Cortex of kidney (tissue), 1 donor: ENCODE measurements at places on chromosomes 3 and 15.

- DNase-seq: no peak
Observed at GRCh38 chr3:11033871-11034270, 41.3 kb downstream of the SLC6A1 start.

- DNase-seq: no peak
Observed at GRCh38 chr3:34727700-34728099, 911.6 kb upstream of the ARPP21 start.

DNA sequence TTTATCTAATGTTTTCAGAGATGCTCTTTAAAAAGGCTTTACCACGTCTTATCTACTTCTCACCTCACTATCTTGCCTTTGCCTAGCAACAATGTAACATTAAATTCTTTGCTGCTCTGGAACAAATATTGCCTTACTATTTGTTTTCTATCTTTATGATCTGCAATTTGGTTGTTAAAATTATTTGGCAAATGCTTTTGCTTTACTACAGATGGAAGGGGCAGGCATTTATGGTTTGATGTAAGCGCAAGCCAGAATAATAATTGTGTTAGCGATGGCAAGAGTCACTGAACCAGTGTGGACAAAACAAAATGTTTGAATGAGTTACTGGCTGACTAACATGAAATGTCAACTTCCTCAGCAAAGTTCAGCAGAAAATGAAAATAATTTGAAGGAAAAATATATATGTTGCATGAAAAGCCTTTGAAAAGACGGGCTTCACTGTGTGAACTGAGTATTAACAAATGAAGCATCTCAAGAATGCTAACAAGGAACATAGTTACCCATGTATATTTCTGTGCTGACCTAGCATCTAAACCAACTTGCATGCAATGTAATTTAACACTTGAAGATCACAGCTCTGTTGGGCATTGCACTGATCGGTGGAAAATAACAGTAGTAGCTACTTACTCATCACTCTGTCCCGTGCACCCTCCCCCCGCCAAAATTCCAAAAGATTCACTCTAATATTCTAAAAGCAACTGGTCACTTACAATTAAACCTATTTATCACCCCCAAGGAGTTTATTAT lies 454.0 kb upstream of the ARHGEF26 start:
- DNase-seq: no peak

DNA sequence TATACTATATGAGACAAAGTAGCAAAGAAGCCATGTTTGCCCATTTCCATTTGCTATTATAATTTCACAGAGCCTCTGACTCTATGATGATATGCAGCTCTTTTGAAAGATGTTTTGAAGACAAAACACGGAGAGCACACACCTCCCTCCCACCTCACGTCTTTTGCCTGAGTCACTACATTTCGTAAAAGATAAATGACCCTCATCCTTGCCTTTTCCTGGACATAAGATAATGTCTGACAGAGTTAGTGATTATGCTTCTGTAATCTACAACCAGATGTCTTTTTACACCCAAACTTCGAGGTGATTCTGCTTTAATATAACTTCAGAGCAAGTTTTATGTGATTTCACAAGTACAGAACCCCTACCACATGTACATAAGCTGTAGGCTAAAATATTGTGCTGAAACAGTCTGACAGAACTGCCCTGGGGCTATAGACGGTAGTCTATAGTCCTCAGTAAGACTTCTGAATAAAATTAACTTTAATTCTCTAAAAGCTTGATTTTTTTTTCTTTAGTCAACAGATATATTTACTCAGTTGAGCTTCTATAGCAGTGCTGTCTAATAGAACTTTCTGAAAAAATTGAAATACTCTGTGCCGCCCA lies 99.9 kb downstream of the CD200R1L start:
- DNase-seq: no peak

DNA sequence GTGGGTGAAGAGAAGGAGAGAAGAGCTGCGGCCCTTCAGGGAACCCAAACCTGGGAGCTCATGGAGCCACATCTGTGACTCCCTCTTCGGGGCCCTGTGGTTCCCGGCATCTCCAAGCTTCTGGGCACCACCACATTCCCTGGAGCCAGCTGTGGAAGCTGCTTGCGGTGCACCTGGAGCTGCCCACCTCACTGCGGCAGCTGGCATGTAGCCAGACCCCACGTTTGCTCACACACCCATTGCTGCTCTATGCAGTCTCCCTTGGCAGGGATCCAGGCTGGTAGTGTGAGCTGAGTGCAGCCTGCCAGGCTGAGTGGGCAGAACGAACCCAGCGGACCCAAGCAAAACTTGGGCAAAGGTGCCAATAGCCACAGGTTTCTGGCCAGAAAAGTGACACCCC lies 16.8 kb upstream of the PLA2G4E start:
- no peak for DNase-seq

- no peak for DNase-seq
Observed at GRCh38 chr15:88982304-88982945, 69.2 kb upstream of the MFGE8 start.

GRCh38 chr15:92617549-92618520 lies 37.7 kb downstream of the FAM174B start:
- no peak for DNase-seq

DNA sequence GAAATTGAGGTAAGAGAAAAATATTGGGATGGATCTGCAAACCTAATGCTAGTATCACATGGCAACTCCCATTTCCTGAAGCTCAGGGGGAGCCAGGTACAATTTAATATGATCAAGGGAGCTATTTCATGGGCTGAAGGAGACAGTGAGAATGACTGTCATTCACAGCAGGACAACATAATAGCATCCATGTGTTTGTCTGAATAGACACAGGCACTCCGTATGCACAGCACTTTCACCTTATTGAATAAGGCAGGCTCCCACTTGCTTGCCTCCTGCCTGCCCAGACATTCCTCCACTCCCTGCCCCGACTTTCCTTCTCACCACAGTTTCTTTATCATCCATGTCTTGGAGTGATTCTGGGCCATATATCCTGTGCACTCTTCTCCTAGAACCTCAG lies 156.6 kb upstream of the SLC24A5 start:
- DNase-seq: no peak

GRCh38 chr3:193686665-193687483 lies 93.9 kb downstream of the OPA1 start:
- no peak for DNase-seq

- no peak for DNase-seq
Observed at GRCh38 chr3:156158656-156159295, 38.4 kb downstream of the KCNAB1 start.

DNA sequence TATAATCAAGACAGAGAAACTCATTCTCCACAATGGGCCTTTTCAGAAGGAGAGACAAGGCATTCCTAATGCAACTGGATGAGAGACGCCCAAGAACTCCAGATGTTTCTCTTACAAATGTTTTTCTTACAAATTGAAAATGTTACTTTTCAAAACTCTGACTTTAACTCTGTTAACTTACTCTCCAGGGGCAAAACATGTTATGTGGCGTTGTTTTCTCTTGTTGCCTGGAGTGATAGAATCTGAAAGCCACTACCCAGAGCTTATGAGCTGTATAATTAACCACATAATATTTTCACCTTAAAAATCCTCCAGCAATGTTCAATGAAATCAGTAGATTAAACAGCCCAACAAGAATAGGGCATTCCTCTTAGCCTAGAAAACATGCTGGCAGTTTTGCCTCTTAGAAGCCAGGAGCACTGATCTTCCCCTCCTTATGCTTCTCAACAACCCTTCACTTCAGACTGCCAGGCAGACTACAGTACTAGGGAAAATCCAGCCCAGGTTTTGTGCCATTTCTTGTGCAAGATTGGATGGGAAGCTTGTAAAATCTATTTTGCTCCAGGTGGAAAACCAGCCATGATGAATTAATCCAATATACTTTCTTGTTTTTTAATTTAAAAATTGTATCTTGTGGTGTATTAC lies 186.7 kb upstream of the GADL1 start:
- no peak for DNase-seq

DNA sequence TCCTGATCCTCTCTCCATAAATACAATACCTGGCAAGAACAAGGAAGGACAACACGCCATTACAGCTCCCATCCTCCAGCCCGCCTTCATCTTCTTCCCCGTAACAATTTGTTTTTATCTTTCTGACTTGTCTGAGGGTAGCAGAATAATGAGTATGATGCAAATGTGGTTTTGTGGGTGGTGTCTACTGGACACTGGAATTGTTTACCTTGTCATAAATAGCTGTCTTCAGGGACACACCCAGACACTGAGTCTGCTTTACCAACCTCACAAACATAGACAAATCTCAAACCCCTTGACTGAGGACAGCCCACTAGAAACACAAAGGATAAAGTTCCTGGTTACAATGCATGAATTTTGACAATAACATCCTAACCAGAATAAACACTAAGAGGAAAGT lies 13.4 kb downstream of the WDR72 start:
- DNase-seq: no peak

DNA sequence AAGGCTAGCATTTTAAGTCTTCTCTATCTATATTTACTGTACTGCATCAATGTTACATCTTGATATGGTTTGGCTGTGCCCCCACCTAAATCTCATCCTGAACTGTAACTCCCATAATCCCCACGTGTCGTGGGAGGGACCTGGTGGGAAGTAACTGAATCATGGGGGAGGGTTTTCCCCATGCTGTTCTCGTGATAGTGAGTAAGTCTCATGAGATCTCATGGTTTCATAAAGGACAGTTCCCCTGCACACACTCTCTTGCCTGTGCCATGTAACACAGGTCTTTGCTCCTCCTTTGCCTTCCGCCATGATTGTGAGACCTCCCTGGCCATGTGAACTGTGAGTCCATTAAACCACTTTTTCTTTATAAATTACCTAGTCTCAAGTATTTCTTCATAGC lies 161.5 kb downstream of the TBC1D5 start:
- no peak for DNase-seq

DNA sequence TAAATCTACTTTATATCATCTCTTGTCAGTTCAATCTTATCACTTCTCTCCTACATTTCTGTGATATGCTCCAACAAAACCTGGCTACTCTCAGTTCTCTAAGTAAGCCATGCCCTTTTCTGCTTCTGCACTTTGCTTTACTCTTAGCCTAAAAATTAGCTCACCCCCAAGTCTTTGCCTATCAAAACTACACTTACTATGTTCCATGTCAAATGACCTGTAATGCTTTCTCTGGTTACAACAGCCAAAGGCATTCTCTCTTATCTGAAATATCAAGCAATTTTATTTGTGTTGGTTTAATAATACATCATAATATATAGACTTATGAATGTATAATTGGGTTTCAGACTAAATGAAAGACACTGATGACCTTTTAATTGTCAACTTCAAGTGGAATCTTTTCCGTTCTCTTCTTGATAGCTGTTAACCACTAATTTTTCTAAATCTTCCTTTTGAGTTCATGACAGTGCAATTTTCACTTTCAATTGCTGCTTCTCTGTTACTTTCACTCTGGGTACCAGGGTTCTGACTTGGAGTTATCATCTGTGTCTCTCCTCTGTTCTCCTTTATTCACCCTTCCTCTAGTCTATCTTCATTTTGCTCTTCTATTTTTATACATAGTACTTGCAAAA lies 619.0 kb upstream of the GOLIM4 start:
- DNase-seq: no peak

- no peak for DNase-seq
Observed at GRCh38 chr15:41263891-41264351, 32.9 kb downstream of the CHP1 start.

GRCh38 chr3:23240171-23240785 lies 37.2 kb downstream of the UBE2E2 start:
- no peak for DNase-seq

- no peak for DNase-seq
Observed at GRCh38 chr3:100993309-100993708, at the start of gene ABI3BP. TSS of gene ABI3BP (minus strand) at chr3:100993421. CDS start at chr3:100993384, 37 bp downstream.

DNA sequence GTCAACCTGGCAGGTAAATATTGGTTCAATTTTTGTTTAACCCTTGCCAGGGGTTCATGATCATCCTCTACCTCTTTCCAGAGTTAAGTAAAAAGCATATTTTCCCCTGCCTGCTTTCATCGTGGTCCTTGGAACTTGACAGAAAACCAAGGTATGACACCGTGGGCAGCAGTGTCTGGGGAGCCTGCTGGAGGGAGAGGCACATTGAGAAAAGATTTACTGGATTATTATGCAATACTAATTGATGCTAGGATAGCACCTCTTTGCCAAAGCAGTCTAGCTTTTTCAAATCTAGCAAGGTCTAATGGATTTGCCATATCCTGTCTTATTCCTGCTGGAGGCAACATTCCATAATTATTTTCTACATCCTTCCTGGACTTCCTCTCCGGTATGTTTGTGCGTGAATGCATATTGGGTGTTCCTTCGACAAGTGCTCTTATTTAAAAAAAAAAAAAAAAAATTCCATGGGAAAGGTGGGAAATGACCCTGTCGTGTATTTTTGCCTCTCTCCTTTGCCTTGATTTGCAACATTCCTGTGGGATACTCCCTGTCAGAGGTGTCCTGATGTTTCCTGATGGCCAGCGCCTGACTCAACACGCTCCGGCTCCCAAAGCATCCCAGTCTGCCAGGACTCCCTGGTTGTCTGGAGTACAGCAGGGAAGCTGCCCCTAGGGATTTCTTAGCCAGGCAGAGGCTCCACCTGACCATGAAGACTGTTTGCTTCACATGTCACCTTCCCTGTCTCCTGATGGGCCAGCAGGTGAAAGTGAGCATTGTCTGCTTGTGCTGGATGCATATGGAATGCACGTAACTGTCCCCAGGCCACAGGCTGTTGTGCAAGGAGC lies 6.3 kb downstream of the BHLHE40 start:
- DNase-seq: no peak

DNA sequence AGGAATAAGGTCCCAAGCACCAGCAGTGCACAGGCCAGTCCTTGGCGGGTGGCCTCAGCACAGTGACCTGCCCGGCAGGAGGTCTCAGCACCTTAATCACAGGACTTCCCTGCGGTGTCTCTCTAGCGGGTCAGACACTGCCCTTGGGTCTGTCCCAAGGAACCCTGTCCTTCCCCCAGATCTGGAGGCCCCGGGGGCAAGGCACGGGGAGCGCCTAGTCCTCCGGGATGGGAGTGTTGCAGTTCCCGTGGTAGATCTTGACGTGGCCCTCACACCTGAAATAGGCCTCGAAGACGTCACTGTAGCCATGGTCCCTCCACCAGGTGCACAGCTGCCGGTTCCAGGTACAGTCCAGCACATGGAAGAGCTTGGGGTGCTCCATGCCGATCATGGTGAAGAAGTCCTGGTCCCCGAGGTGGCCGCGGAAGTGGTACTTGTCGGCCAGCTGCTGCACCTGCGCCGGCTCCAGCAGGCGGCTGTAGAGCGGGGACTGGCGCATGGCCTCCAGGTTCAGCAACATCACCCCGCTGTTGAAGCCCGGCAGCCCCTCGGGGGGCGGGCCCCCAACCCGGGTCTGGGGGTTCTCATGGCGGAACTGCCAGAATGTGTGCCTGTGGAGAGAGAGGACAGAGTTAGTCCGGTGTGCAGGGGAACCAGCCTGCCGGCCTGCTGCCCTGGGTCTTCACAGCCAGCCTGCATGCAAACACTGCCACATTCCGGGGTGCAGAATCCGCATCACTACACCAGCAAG lies 201.3 kb downstream of the XXYLT1 start:
- DNase-seq: no peak

DNA sequence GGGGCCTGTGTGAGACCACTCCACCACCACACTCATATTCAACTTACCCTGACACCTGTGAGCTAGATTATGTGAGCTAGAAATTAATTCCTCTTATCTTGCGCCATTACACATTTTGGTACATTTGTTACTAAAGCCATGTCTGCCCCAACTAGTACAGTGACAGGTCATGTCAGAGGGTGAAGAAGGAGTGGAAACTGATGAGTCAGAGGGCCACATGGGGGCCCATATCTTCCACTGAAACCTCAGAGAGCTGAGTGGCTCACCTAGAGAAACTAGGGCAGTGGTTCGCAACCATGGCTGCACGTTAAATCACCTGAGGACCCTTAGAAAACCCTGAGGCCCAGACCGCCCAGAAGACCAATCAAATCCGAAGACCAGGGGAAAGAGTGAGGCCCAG lies 15.7 kb upstream of the MEF2A start:
- no peak for DNase-seq
